ENCODE measurements at places on chromosomes 3 and 15.

GRCh38 chr3:182384221-182384620 is 409.1 kb upstream of the ATP11B start:
- no peak for DNase-seq

GRCh38 chr3:143283432-143284128 is 164.0 kb downstream of the CHST2 start:
- DNase-seq = no peak

DNA sequence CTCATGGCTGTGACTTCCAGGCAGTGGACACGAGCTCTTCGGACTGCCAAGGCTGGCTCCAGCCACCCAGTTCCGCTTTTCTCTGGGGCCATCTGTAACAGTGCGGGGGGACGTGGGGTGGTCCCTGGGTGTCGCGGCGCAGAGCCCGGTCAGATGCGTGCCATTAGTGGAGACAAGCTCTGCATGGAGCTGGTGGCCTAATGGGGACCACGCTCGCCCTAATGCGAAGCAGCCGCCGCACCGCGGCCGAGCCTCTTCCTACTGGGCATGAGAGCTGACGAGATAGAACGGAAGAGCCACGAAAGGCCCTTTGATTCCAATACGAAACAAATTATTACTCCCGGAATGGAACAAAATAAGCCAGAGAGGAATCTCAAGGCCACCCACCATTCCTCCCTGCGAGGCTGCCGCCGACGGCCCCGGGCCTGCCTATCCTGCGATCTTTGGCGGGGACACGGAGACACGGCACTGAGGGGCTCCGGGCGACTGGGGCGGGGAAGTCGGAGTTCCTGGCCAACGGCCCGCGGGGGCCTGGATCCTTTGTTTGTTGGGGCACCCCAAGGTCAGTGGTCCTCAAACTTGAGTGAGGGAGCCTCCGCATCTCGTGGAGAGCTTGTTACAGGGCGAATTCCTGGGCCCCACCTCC is 18.1 kb downstream of the FOXL2 start:
- no peak for DNase-seq

- DNase-seq = no peak
Observed at GRCh38 chr3:9613056-9613748, 36.1 kb upstream of the MTMR14 start.

- DNase-seq = no peak
Observed at GRCh38 chr3:95715128-95715527, 1099.3 kb upstream of the EPHA6 start.

DNA sequence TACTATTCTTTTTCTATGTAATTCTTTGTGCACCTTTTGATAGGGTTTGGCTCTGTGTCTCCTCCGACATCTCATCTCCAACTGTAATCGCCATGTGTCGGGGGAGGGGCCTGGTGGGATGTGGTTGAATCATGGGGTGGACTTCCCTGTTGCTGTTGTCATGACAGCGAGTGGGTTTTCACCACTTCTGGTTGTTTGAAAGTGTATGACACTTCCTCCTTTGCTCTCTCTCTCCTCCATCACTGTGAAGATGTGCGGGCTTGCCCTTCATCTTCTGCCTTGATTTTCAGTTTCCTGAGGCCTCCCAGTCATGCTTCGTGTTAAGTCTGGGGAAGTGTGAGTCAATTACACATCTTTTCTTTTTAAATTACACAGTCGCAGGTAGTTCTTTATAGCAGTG is 225.8 kb upstream of the DPPA4 start:
- DNase-seq = peak; percentile 31

DNA sequence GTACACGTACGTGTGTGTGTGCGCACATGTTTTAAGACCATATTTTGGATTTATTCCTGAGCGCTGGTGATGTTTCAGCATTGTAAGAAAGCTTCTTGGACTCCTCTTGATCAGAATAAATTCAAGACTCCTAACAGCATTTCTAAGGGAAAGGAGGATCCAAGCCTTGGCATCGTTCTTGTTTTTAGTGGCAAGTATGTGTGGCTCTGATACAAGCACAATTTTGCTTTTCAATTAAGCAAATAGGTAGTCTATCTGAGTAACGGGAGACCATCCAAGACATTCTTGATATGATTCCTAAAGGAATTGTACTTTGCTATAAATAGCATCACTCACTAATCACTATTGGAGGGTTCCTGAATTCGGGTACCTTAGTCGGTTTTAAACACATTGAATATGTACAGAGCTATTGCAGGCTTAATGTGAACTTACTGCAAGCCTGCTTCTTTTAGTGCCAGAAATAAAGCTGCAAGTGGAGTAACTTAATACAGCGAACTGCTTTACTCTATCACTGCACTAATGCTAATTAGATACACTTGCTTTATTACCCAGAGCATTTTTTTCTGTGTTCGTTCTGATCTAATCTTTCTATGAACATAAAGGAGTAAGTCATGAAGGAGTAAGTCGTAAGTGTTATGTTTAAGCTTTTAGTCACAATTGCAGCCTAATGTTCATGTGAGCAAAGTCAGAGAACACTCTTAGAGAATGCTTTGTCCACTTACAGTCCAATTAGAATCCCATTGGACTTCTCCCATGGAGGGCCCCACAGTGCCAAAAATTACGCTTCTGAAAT is 186.3 kb downstream of the MCTP2 start:
- DNase-seq = no peak

DNA sequence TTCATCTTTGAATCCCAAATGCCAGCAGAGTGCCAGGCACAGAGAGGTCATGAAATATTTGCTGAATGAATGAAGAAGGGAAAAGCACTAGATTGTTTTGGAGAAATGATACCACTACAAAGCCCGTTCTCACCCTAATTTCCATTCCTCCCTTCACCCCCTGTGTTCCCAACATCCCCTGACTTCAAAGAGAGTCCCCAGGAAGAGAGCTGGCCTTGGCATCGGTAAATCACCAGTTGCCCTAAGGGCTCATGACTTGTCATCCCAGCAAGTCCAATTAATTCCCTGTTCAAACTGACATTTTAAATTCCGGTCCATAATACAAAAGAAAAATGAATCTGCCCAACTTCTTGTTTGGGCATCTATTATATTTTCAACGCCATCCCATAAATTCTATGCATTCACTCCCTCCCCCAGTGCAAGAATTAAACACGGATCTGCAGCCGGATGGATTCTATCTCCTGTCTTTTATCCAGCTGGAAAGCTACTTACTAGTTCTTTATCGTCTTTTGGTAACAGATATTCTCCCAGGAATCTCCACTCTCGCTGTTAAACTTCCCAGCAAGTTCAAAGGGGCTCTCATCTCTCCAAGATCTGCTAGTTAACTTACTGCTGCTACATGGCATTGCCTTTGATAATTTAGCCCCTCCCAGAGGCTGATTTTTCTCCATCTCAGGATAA is 63.9 kb upstream of the TSC22D2 start:
- DNase-seq = no peak

GRCh38 chr15:74320352-74321247 is 46.8 kb downstream of the CYP11A1 start:
- DNase-seq = peak; percentile 66

- no peak for DNase-seq
Observed at GRCh38 chr15:62914461-62915079, 128.0 kb upstream of the TPM1 start.

GRCh38 chr3:64496786-64497490 is 190.9 kb downstream of the ADAMTS9 start:
- no peak for DNase-seq

GRCh38 chr15:38053776-38054175 is 119.3 kb downstream of the TMCO5A start:
- DNase-seq = no peak

DNA sequence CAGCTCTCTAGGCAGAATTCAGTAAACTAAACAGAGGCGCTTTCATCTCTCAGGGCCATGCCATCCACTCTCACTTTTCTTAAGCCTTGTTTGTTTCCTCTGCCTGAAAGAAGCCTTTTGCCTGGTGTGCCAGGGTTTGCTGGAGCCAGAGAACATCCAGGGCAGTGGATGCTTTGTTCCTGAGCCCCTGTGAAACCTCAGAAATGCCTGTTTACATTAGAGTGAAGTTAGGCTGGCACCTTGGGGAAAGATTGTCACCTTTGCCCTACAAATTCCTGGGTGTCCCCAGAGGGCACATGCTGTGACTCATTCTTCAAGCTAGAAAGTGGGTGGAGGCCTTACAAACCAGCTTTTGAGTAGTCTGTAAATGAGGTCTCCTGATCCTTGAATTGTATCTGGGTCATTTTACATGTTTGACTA is 10.7 kb upstream of the TRAK1 start:
- peak; percentile 65 for DNase-seq

DNA sequence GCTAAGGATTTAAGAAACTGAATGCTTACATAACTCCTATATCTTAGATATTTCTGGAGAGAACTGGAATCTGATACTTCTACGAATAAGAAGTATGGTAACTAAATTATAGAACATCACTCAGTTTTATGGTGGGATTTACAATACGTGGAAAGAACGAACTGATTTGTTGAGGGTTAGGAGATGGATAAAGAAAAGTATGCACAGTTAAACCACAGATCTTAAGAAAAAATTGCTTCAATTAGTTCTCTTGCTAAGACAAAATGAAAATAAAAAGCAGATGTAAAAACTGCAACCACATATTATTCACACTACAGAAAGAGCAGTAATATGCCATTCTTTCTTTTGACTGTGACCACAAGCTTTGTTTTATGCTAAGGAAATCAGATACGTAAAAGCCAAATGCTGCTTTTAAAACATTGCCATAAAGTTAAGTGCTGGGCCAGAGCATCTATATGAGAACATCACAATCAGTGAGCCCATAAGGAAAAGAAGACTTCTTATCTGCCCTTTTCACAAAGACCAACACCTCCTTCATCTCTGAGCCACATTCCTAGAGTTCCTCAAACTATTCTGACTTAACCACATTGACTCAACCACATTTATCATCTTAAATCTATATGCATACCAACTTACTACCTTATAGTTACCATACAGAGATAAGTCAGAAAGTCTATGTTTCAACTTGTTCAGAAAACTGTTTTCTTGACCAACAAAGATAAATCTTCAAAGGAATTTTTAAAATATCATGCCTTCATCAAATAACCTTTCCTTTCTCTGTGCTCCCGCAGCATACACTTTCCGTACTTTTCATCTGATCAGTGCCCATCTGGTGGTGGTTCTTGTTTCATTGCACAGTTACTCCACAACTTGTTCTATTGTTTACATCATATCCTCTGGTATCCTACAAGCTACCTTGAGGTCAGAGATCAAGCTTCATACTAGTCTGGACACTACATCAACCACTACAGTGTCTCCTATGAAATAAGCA is 61.7 kb downstream of the FSIP1 start:
- DNase-seq = no peak

DNA sequence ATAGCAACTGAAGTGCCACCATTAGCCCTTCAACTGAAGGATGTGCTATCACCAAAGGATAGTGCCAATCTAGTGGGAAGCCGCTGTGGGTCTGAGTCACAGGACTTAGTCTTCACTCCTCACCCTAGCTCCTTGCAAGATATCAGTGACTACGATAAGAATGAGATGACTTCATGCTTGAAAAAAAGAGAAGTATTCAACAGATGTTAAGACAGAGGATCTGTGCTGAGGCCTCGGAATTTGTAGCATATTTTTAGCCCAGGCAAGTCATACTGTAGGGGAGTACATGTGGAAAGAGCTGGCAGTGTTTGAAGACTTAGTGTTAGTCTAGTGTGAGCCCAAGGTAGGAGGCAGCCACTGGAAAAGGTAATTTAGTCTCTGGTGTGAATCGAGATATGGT is 270.7 kb upstream of the LRTM1 start:
- DNase-seq = peak; percentile 5

- peak; percentile 14 for DNase-seq
Observed at GRCh38 chr3:5754602-5755001, 567.1 kb downstream of the EDEM1 start.

DNA sequence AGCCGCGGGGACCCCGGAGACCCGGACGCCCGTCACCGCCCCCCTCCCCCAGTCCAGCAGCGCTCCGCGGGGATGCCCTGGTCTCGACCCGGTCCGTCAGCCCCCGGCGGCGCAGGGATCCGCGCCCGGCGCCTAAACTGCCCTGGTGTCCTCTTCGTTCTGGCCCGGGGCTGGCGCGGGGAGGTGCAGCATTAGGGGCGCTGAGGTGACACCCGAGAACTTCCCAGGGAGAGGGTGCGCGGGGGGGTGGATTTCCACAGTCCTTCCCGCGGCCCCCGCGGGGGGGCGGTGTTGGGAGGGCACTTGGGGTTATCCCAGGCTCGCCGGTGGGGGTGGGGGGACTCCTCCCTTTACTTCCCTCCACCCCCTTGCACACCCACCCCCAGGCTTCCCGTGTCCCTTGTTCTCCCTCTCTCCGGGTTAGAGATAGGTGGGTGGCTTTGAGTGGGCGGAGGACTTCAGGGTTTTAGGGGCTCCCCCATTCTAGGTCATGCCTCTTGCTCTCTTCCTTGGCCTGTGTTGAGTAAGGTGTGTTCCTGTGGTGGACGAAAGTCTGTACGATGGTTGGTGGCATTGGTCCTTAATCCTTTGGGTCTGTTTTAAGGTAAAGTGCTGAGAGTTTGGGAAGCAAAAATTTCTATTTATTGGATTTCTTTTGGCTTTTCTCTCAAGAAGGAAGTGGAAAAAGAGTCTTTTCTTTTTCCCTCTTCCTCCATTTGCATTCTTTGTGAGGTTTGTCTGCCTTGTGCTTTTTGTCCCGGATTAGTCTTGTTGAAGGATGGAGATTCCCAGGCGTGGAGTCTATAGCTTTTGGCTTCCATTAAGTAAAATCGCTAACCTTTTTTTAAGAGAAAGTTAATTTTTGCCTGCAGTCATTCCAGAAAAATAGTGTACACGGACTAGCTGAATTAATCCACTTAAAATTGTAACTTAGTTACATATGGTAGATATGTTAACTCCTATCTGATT is 811 bp downstream of the SKIL start:
- DNase-seq = peak; percentile 67

GRCh38 chr3:73148682-73149081 is 87.2 kb downstream of the EBLN2 start:
- DNase-seq = no peak

- DNase-seq = no peak
Observed at GRCh38 chr3:99833617-99834205, 16.0 kb downstream of the CMSS1 start.

DNA sequence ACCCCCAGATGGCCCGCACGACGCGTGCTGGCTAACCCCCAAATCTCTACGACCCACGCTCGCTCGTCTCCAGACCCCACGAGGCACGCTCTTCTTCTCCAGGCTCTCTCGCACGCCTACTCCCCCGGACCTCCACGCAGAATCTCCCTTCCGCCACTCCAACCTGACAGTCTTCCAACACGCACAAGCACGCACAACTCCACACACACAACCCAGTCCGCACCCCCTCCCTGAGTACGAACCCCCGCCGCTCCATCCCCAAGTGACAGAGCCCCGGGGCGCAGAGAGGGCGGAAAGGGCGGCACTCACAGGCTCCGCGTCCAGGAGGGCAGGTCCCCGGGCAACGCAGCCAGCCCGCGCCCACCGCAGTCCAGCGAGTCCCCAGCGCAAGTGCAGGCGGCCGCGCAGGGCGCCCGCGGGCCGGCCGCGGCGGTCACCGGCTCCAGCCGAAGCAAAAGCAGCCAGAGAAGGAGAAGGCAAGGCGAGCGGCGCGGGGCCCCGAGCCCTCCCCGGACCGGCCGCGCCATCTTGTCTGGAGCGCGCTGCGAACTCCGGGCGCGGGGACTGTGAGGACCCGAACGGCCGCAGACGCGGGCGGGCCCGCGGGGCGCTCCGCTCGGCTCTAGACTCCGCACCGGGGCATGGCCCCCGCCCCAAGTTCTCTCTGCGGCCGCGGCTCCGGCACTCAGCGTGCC is 794 bp downstream of the LRIG1 start:
- DNase-seq = no peak
